ENCODE measurements at places on chromosomes 3 and 15.

DNA sequence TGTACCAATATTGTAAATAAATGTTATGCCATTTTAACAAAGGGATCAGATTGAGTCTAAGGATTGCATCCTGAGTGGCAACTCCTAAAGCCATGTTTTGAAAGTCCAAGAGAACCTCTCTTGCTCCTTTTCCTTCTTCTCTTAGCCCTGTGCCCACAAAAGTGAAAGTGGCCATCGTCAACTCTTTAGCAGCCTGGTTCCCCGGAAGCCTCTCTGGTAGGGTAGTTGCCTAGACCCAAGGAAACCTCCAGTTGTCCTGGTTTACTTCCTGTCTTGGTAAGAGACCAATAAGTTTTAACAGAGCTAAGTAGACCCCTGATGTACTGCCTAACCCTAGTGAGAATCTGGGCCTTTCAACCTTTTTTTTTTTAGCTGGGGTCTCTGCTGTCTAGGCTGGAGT, 10.2 kb upstream of the ITPKA start:
- DNase-seq = no peak

DNA sequence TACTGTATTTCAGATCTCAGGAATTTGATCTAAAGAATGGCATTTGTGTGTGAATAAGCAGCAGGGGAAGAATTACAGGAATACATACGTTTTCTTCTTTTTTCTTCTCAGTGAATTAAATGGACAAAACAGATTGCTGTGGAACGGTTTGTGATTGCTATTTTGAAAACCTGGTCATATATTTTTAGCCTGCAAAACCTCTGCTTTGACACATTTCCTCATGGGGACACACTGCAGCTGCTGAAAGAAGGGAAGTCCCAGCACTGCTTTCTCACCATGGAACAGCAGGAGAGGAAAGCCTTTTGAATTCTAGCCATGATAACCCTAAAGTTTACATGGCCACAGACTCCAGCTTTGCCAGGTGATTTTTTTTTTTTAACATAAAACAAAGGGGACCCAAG, 315.0 kb downstream of the OXSM start:
- DNase-seq = no peak

GRCh38 chr15:40249477-40250303, 10.8 kb downstream of the PAK6 start:
- DNase-seq = no peak

GRCh38 chr15:40613080-40613479, 19.0 kb downstream of the KNL1 start:
- DNase-seq = no peak

- DNase-seq = no peak
Measured at GRCh38 chr3:56611364-56611763, 54.4 kb downstream of the CCDC66 start.

DNA sequence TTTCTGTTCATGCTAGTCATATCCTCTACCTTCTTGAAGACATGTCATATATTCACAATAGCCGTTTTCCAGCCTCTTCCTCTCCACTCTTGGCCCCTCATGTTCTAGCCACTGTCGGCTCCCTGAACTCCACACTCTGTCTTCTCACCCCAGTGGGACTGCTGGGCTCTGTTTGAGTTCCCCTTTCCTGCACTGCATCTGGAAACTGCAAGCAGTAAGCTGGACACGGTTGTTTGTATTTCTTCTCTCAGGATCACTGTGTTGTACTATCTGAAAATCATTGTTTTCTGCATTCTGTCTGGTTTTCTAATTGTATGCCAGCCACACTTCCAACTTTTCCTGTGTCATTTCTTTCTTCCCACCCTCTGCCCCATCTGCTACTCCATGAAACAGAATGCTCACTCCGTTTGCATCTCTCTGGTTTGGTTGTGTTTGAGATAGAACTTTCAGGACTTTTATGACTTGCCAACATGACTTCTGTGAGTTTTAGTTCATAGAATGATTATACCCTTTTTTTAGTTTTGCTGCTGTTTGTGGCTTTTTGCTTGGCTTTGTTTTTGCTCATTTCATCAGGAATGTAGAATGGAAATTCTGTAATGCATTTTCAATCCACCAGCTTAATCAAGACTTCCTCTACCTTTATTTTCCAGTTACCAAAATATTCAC, 192.3 kb downstream of the PLCL2 start:
- DNase-seq = no peak

DNA sequence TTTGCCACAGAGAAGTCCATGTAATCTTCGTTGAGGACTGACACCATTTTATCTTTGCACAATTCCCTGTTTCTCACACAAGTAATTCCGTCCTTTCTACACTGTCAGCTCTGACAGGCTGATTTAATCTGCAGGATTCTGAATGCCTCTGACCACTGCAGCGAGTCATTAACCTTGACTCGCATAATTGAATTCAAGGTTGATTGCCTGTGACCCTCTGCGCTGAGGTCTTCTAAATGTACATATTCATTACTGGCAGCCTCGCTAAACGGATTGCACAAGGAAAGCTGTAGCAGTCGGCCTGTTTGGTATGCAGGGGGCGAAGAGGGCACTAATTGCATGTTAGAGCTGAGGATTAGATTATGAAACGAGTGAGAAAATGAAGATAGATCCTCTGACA, 147.8 kb downstream of the SHOX2 start:
- no peak for DNase-seq

- no peak for DNase-seq
Measured at GRCh38 chr15:34582461-34583371, 735 bp downstream of the GOLGA8B start.

- no peak for DNase-seq
Measured at GRCh38 chr3:39911465-39912309, 102.3 kb downstream of the MYRIP start.

- no peak for DNase-seq
Measured at GRCh38 chr15:81449836-81450474, 75.9 kb upstream of the TMC3 start.

DNA sequence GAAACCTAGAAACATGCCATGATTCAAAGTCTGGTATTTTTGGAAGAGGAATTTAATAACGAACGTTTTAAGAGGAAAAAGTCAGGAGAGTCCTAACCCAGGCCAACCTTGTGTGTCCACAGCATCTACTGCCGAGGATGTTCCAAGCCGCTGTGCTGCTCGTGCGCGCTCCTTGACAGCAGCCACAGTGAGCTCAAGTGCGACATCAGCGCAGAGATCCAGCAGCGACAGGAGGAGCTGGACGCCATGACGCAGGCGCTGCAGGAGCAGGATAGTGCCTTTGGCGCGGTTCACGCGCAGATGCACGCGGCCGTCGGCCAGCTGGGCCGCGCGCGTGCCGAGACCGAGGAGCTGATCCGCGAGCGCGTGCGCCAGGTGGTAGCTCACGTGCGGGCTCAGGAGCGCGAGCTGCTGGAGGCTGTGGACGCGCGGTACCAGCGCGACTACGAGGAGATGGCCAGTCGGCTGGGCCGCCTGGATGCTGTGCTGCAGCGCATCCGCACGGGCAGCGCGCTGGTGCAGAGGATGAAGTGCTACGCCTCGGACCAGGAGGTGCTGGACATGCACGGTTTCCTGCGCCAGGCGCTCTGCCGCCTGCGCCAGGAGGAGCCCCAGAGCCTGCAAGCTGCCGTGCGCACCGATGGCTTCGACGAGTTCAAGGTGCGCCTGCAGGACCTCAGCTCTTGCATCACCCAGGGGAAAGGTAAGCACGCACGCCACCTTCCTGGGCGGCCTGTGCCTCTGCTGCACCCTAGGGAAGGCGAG, 28.4 kb downstream of the PML start:
- no peak for DNase-seq

DNA sequence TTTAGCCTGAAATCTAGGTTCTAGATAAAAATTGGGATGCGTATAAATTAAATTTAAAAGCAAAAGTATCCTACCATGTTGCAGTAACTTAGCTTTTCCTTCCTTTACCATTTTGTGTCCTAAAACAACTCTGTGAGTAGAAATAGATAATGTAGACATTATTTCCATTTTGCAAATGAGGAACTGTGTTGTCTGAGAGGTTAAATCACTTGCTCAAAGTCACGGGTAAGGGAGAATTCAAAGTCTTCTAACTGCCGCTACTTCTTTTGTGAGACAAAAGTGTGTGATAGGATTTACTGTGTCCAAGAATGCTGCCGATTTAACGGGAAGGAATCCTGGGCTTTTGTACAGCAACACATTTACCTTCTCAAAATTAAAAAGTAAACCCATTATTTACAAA, 40.7 kb downstream of the MYO1E start:
- no peak for DNase-seq

- no peak for DNase-seq
Measured at GRCh38 chr3:194961149-194961548, 275.5 kb downstream of the FAM43A start.

GRCh38 chr15:97998307-97999071, 38.0 kb downstream of the ARRDC4 start:
- DNase-seq = no peak

DNA sequence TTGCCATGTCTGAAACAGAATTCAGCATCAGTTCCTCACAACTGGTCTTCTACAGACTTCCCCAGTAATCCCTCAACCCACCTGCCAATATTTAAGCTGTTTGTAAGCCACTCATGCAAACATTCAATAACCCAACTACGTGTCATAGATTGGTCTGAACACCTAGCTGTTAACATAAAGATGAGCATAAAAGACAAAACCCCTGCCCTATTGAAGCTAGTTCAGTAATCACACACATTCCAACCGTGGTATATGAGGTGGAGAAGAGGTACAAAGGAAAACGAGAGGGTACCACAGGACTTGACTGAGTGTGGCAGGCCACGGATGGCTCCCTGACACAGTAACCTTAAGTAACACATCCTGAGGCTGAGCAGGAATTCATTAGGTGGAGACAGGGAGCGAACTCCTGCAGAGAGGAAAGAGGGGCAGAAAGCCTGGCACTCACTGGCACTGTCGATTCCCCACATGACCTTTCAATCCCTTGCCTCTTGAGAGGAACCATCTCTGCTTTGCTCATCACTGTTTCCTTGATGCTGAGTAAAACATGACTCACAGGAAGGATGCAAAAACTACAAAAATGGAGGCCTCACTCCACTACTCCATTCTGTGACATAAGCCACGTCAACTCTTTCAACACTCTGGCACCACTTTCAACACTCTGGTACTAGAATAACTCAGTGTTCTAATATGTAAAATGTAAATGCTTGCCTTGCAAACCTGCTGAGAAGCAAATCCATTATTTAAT, 31.3 kb downstream of the RPN1 start:
- DNase-seq = no peak

- DNase-seq = no peak
Measured at GRCh38 chr3:58577269-58577821, at the start of gene FAM107A. Gene FAM107A, minus strand, starts transcription at chr3:58577391. Its CDS starts 7,531 bp downstream, at chr3:58569860.

GRCh38 chr3:64081235-64081630, 57.9 kb upstream of the PSMD6 start:
- no peak for DNase-seq

- no peak for DNase-seq
Measured at GRCh38 chr3:159982442-159982974, 6.1 kb upstream of the IL12A start.

GRCh38 chr15:70362886-70363285, 265.2 kb upstream of the TLE3 start:
- no peak for DNase-seq

DNA sequence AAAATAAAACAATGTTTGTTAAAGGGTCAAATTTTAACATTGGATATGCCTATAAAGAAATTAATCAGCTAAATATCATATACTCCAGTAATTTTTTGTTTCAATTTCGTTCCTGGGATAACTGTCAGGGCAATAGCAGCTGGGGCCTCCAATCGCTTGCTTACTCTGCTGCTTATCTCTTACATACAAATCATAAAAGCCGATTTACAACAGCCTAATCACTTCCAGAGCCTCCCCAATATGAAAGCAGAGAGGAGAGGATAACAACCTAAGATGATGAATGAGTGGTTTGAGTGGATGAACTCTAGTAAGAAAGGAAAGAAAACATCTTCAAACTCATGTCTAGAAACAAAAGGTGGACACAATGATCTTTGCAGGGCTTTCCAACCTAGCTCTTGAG, 80.7 kb upstream of the PSMD6 start:
- no peak for DNase-seq

- no peak for DNase-seq
Measured at GRCh38 chr3:181839039-181839915, 127.6 kb downstream of the SOX2 start.

DNA sequence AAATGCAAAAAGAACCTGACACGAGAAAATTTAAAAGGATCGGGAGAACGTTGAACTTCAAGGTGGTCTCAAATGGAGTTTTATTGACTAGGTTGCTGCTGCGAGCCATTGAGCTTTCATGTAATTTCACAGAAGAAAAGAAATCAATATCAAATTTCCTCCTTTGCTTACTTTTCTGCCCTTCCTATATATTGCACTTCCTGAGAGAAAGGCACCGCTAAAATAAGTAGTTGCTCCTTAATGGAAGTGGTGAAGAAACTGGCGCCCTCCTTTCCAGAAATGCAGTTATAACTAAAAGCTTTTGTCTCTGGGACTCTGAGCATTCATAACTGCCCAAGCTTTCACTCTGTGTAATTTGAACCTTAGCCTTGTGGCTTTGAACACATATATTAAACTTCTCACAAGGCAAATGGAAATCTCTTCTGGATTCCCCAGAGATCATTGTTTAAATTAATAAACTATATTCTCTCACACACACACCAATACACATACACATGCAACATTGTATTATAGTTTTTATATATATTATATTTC, 13.4 kb downstream of the EID1 start:
- DNase-seq = no peak

- no peak for DNase-seq
Measured at GRCh38 chr15:22989576-22990477, 9.7 kb upstream of the CYFIP1 start.

DNA sequence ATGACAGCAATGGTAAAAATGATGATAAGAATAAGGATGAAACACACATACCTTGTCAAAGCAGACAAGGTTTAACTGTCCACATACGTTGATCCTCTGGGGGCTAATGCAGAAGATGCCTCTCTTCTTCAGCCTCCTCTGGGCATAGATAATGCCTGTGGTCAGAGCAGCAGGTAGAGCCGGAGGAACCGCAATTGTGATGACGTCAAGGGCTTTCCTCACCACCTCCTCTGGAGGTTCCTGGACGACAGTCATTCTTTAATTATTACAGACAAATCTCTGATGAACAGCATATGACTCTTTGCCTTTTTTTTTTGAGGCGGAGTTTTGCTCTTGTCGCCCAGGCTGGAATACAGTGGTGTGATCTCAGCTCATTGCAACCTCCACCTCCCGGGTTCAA, 86.3 kb upstream of the ATP13A5 start:
- DNase-seq = no peak

GRCh38 chr15:51180011-51180410, 85.3 kb upstream of the TNFAIP8L3 start:
- no peak for DNase-seq

DNA sequence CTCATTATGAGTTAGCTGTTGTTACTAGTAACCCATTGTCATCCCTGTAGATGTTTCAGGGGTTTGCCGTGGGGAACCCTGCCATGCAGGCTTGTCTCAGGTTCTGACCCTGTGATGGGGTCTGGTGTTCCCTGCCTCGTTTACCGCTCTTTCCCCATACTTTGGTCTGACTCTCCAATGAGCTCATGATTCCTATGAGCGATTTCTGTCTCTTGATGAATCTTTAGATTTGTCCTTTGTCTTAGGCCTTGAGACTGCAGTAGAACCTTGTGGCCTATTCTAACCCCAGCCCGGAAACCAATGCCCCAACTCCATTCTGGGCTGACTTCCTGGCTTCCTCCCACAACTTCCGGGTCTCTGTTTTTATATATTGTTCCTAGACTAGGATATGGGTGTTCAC, 11.3 kb upstream of the IQGAP1 start:
- DNase-seq = no peak
